ENCODE measurements at places on chromosomes 7 and 10.
A peak's percentile ranks its signal among the peaks of the same experiment; 100 is the strongest.

- no peak for DNase-seq
Observed at GRCh38 chr7:132390705-132391104, 185.6 kb downstream of the PLXNA4 start.

DNA sequence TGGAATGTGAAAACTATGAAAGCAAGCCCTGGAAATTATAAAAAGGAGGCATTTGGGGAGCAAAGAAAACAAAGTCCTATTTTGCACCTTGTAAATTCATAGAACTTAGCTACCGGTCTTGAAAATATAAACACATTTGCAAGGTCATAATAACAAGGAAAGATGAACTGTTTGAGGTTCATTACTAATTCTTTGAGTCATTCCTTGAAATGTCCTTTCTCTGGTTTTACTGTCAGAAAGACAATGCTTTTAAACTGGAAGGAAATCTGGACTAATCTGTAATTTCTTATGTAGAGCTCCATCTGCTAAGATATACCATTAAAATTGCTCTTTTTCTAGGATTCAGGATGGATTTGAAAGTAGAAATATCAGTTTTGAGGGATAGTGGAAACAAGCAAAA, 1.4 kb downstream of the ERLIN1 start:
- DNase-seq: no peak

GRCh38 chr7:143382791-143383641, 1.9 kb downstream of the ZYX start:
- no peak for DNase-seq

- peak; percentile 14 for DNase-seq
Observed at GRCh38 chr7:130521258-130521951, 29.5 kb downstream of the MEST start.

DNA sequence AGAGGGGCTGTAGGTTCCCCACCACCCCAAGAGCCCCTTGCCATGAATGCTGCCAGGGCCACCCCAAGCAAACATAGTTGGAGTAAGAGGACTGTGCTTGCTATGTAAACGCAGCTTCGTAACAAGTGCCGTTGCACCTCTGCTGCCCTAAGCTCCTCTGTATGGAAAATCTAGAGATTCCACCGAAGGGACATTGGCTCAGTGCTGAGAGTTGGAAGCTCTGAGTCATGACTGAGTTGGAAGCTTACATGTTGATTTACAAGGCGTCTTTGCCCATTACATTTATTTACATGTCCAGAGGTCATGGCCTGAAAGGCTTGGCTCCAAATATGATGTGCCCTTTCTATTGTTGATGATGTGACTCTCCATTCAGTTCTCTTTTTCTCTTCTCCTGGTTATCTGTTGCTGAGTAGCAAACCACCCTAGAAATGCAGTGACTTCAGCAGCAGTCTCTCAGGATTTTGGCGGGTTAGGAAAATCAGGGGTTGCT, 233.1 kb upstream of the TCF7L2 start:
- DNase-seq: no peak

- no peak for DNase-seq
Observed at GRCh38 chr7:153522261-153522660, 529.9 kb upstream of the DPP6 start.

DNA sequence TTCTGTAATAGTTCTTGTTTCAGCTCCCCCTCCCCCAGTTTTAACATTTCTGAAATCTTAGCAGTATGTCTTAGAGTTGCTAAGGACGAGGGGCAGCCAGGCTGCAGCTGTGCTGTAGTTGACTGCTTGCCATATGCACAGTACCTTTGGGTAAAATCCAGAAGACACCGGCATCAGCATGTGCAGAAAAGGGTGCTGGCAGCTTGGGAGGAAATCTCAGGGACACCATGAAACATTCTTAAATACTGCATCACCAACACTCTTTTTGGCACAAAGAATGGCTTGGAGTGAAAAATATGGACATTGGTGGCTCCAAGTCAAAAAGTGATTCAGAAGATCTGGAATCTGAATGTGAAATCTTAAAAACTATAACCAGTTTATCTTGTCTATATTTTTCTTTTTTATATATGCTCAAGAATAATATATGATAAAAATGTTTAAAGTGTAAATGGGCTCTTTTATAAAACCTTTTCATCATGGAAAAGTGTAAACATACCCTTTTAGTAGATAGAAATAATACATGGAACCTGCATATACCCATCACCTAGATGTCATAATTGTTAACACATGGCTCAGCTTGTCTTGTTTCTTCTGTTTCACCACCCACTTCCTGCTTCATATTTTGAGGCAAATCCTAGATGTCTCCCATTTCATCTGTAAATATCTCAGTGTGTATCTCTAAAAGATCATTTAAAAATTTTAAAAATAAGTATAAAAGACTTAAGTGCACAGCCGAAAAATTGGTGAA, 34.4 kb upstream of the ARMS2 start:
- no peak for DNase-seq
